ENCODE measurements at places on chromosomes 5 and 9.

DNA sequence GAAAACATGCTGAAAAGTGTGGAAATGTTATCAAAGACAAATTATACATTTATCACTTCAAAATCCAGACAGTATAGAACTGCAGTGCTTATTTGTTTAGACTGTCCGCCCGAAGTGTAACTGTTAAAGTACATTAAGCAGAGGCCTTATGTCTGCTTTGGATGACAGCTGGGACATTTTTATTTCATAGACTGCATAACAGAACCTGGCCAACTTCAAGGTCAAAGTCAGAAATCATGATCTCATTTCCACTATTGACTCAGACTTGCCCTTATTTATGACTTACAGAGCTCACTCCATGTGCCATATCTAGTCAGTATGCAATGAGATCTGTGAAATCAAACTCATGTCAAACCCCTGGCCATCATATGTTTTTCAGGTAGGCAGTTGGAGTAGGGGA, 87.7 kb downstream of the RAB3C start:
- no peak for DNase-seq

GRCh38 chr5:163995206-163995605, 489.8 kb downstream of the MAT2B start:
- peak; percentile 47 for DNase-seq

GRCh38 chr9:74511333-74511732, 14.2 kb downstream of the RORB start:
- DNase-seq: no peak

DNA sequence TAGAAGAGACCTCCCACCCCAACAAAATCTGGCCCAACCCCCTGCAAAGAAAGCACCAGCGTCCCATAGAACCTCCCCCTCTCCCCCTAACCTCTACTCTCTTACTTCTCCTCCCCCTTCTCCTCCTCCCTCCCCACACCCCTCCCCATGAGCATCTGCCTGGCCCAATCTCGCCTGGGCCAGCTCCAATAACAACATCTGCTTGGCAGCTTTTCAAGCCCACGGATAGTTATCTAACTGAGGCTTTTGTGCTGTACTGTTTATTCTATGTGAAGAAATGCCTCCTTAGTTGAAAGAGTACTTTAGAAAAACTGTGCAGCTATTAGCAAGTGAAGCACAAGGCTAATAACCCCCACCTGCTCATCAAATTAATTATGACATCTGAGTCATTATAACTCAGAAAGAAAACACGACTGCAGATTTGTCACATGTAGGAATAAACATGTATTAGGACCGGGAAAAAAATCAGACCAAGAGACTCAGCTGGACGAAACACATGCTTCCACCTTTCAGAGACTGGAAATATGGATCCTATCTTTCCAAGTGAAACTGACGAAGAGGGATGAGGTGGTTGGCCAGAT, 42.8 kb downstream of the NFIB start:
- peak; percentile 91 for DNase-seq

DNA sequence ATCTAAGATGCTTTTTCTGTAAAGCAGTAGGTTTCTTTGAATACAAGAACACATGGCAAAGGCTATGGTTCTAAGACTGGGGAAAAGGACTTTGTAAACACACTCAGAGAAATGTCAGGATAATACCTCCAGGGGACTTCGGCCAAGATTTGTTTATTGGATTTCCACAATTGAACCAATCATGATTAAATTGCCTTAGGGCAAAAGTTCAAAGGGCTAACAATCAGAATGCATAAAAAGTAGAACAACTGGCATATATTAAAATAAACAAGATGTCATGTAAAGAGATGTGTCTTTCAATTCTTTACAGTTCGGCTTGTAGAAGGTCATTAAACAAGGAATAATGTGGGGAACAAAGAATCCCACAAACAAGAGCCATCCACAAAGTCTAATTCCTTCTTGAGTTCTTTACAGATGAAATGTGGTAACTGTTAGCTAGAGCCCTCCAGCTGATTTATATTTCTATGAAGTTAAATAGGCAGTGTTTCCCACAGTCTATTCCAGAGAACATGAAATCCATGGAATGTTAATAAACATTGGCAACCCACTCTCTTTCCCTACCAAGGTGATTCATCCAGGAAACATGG, 565.5 kb downstream of the ZNF608 start:
- DNase-seq: peak; percentile 43

- peak; percentile 14 for DNase-seq
Measured at GRCh38 chr9:22278426-22278825, 168.2 kb upstream of the DMRTA1 start.

DNA sequence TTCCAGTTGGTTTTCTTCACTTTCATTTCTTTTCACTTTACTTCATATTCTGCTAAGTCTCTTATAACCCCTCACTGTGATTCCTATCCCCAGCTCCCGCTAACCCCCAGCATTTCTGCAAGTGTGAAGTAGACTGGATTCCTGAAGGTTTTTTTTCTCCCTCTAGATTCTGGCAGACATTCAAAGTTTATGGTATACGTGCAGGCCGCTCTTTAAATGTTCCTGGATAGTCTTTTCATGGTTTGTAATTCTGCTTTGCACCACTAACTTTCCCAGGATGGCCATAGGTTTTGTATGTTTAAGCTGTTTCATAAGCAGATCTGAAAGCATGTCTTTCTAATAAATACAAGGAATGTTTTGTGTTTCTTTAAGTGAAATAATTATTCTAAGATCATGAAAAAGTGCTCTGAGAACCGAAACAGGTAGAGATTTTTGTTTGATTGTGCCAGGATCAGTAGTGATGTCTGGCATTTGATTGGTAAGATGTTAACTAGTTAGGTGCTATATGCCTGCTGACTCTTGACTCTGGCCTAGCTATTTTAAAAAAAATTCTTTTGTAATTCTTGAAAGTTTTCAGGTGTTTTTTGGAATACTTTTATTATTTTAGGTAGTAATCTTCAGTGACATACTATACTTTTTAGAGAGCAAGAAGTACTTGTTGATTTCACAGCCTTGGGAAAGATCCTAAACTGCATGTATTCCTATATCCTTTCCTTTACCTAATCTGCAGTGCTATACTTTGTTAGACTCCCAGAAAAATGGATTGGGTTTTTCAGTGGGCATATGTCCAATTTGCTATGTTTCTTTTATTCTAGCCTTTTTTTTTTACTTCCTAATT, 29.7 kb downstream of the CNOT6 start:
- DNase-seq: peak; percentile 69

DNA sequence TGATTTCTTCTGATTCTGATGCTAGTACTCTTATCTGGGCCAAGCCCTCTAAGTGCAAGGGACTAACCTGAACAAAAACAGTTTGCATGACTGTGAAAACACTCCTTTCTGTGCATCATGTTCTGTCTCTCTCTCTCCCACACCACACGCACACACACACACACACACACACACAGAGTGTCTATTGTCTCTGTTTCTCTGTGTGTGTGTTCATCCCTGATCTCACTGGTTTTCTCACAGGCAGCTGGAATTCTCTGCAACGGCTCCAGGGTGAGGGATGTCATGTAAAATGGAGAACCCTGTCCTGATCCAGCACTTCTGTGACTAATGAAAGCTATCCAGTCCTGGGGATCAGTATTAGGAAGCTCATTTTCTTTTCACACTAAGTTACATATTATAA, 453.1 kb upstream of the RGMB start:
- no peak for DNase-seq

DNA sequence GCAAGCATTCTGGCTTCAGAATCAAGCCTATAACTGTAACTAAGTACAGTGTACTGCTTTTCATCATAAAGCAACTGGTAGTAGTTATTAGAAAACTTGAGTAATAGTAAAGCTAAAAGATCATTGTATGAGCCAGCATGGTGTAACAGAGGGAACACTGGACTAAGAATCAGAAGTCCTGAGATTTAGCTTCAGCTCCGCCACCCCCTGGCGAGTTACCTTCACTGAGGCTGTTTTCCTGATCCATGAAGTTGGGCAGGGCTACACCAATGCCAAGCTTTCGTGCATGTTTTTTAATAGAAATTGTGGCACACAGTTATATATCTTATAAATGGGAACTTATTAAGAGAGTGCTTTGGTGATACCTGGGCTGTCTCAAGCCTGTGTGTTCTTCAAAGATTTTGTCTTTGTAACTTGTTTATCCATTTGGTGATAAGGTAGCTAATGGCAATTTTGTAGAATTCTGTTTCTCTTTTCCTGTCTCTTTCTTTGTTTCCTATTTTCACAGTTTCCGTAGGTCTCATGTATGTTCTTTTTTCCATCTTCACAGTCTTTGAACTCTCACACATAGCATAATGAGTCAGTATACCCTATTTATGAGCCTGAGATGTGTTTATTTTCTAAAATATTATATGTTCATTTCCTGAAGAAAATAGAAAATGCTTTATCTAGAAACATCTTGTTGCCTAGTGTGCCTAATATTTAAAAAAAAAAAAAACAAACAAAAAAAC, 102.3 kb downstream of the GDNF start:
- DNase-seq: no peak

DNA sequence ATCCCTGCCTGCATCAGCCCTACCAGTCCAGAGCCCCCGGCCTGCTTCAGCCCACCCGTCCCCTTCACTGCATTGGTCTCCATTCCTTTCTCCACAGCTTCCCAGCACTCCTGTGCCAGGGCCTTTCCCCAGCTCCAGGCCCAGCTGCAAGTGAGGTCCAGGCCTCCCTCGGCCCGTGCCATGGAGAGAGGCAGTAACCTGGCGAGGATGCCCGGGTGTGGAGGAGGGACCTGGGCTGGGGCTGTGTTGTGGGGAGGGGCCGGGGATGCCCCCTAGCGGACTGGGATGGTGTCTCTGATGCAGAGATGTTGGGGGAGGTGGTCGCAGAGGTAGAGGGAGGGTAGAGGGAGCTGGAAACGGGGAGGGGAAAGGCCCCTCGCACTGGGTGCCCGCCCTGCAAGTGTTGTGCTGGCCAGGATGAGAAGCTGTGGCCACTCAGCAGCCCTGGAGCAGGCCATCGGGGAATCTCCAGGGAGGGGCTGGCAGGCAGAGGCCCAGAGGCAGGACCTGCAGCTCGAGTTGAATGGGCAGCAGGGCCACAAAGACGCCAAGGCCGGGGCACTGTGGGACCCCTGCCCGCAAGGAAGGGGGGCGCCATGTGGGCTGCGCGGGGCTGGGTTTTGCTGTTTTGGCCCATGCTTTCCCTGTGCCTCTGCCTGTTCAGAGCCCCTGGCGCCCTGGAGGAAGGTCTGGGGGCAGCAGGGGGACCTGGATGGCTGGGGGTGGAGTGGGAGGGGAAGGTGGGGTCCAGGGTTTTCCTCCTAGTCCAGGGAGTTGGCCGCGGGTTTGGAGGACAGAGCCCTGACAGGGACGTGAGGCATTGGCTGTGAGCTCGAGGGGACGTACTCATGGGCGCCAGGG, 26.0 kb upstream of the NKD2 start:
- DNase-seq: no peak

DNA sequence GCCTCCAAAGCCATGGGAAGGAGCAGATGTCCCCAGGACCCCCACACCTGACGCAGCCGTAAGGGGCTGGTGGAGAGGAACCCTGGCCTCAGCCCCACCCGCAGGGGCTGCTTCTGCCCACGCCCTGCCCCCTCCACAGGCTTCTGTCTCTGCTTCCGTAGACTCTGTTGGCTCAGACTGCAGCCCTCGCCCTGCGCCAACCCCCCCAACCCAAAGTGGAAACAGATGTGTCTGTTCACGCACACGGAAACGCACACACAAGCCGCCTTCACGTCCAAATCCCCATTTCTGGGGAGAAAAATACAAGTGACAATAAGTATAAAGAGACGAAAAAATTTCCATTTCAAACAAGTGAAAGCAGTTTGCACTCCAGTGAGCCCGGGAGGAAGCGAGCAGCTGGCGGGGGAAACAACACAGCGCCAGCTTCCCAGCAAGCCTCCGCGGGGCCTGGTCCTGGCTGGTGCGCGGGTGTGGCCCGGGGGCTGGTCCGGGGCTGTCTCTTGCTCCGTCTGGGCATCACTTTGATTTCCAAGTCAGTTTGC, 32.6 kb upstream of the RXRA start:
- peak; percentile 73 for DNase-seq

DNA sequence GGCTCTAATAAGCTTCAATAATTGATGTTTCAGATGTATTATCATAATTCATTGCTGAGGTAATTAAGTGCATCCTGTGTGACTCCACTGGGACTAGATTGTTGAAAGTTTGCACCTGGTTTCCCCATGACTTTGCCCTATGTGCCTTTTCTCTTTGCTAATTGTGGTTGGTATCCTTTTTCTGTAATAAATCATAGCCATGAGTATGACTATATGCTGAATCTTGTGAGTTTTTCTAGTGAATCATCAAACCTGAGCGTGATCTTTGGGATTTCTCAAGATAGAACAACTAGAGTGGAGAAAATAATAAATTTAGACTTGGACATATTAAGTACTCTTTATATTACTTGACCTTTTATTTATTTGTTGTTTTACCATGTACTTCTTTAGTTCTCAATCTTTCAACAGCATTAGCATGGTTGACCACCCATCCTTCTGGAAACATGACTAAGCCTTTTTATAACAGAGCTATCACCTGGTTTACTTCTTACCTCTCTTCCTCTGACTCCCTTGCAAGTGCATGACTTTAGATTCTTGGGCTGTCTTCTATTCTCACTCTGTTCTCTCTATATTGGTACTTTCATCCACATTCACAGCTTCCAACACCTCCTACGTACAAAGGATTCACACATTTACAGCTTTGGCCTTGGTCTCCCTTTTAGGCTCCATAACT, 239.6 kb upstream of the TAS2R1 start:
- DNase-seq: no peak

DNA sequence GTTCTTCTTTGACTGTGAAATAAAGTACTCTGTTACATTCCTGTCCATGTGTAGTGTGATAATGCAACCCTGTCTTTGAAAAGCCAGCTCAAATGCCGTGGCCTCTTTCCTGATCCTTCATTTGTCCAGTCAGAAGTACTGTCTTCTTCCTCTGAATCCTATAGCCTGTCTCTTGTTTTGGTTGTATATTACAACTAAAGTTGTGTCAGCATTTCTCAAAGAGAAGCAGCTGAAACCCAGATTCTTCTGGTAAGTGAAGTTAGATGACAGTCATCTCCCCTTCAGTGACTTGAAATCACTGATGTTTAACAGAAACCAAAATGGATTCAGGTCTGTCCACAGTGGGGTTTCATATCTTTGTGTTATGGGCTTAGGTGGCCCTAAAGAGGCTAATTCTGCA, 196.2 kb downstream of the PCSK1 start:
- no peak for DNase-seq

DNA sequence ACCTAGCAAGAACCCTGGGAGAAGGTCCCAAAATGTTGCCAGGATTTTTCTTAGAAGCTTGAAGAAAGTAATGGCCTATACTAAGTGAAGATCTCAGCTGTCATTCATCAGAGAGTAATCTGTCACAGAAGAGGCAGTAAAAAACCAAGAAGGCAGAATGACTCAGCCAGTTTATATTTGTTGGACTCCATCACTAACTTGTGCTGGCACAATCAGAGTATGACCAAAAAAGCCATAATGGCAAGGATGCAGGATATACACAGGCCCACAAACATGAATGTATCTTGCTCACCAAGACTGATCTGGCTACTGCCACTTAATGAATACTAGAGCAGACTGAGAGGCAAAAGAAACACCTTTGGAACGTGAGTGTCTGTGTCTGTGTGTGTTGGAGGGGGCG, 104.0 kb upstream of the POU5F2 start:
- DNase-seq: no peak

GRCh38 chr5:14435481-14435880, 146.1 kb upstream of the OTULINL start:
- no peak for DNase-seq

GRCh38 chr5:131386779-131387178, 122.9 kb downstream of the CDC42SE2 start:
- peak; percentile 20 for DNase-seq

GRCh38 chr9:90020276-90020871, 415.6 kb downstream of the GADD45G start:
- no peak for DNase-seq
